ENCODE measurements at places on chromosomes 1 and 21.
A peak's percentile ranks its signal among the peaks of the same experiment; 100 is the strongest.

DNA sequence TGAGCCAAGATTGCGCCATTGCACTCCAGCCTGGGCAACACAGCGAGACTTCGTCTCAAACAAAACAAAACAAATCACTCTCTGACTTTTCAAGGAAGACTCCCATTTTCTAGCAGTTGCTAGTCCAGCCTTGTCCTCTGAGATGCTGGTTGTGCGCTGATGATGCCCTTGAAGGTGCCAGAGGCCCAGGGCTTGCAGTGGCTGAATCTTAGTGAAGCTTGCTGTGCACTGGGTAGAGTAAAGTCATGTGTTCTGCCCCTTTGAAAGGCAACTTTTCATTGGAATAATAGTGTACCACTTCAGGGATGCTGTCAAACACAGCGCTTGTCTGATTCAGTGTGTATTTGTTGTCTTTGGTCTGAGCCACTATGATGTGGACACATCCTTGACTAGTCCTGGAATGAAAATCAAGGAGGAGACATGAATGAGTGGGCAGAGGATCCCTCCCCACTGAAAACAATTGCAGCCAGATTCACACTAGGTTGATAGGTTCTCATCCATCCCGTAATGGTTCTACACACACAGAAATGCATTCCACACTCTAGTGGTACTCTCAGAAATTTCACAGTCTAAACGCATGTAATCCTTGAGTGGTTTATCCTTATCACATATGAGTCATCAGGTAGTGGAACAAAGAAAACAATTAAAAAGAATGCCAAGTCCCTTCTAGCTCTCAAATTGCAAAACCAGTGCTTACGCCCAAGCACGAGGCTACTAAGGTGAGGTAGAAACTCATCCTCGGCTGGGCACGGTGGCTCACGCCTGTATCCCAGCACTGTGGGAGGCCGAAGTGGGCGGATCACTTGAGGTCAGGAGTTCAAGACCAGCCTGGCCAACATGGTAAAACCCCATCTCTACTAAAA lies 17.8 kb upstream of the TDRD10 start:
- DNase-seq: no peak

- no peak for DNase-seq
These were observed 58.5 kb downstream of the FGGY start for GRCh38 chr1:59355361-59355760.

DNA sequence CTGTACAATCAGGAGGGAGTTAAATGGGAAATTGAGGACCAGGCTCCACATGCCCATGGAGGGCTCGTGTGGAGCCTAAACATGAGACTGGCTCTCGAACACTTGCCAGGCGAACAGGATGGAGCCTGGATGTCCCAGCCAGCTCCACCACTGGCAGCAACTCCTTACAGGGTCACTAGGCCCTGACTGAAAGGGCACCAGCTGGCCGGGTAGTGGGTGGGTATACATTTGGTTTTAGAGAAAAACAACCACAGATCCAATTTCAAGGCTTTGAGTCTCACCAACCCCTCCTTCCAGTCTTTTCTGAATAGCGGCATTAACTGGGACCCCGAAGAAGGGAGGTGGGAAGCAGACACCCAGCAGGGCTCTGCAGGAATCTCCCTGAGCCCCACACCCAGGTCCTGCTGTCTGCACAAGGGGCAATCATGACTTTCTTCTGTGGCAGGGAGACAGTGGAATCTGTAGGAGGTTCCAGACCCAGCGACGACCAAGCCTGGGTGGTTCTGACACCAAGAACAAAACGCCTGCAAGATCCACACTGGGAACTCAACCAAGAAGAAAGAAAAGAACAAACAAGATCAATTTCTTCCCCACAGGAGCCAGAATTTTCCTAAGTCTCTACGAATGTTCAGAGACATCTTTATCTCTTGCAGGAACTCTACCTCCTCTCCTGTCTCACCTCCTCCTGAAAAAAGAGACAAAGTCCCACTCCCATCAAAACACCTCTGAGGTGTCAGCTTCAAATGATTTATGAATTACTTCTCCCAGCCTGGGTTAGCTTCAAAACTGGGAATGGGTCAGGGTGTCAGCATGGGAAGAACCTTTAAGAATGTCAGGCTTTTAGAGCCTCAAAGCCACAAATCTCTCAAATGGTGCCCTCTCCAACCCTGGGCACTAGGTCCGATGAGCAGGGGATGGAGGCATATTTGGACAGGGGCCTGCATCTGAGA lies 26.5 kb upstream of the SRP9 start:
- no peak for DNase-seq

DNA sequence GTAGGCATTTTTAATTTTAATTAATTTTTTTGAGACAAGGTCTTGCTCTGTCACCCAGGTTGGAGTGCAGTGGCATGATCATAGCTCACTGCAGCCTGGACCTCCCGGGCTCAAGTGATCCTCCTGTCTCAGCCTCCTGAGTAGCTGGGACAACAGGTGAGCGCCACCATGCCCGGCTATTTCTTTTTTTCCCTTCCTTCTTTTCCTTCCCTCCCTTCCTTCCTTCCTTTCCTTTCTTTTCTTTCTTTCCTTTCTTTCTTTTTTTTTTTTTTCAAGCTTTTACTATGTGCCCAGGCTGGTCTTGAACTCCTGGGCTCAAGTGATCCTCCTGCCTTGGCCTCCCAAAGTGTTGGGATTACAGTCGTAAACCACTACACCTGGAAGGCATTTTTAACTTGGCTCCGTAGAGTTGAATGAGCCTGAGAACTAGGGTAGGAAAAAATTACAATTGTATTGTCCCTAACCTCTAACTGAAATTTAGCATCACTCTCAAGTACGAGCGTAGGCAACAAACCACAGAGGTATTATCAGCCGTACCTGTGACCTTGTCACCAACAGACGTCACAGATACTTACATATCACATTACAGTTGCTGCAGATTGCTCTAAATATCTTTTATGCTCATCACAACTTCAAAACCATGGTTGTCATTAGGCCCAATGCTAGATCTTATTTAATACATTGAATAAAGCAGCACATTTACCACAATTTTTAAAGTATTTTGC lies 8.0 kb downstream of the RUNX3 start:
- peak; percentile 71 for DNase-seq

GRCh38 chr1:26283279-26283853 lies 3.5 kb downstream of the SH3BGRL3 start:
- DNase-seq: no peak

DNA sequence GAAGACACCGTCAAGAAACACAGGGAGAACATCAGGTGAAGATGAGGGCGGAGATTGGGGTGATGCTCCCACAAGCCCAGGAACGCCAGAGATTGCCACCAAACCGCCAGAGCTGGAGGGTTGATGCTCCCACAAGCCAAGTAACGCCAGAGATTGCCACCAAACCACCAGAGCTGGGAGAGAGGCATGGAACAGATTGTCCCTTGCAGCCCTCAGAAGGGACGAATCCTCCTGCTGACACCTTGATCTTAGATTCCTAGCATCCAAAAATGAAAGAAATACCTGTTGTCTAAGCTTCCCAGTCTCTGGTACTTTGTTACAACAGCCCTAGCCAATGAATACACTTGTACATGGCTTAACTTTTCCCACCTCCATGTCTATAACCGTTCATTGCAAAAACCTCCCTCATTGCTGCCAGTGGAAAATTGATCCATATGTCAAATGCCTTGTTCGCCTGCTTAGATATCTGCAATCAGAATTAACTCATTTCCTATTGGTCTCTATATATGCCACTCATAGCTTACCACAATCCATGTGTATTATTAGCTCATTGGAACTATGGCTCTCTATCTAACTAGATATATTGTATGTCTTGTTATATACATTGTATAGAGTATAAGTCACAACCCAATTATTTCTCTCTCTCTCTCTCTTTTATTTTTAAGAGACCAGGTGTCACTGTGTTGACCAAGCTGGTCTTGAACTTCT lies 127.4 kb downstream of the ADSS2 start:
- DNase-seq: no peak

DNA sequence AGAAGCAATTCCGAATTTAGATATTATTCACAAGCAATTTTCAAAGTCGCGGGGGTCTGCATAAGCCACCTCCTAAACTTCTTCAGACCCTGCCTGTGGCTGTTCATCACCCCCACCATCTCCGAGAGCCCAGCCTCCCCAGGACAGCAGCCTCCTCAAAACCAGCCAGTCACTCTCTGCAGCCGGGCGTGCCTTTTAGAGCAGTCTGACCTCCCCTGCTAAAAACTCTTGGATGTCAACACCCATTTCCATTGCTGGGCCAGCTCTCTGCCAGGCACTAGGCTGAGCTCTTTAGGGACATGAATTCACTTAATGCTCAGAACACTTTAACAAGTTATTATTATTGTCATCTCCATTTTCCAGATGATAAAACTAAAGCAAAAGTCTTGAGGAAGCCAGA lies 11.7 kb downstream of the ADPRS start:
- DNase-seq: no peak

DNA sequence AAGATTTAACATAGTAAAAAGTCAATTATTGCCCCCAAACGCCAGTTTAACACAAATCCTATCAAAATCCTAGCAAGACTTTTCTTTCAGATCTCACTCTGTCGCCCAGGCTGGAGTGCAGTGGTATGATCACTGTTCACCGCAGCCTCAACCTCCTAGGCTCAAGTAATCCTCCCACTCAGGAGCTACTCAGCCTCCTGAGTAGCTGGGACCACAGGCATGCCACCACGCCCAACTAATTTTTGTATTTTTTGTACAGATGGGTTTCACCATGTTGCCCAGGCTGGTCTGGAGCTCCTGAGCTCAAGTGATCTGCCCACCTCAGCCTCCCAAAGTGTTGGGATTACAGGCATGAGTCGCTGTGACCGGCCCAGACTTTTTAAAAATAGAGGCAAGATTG lies 4.8 kb downstream of the SNIP1 start:
- DNase-seq: no peak

DNA sequence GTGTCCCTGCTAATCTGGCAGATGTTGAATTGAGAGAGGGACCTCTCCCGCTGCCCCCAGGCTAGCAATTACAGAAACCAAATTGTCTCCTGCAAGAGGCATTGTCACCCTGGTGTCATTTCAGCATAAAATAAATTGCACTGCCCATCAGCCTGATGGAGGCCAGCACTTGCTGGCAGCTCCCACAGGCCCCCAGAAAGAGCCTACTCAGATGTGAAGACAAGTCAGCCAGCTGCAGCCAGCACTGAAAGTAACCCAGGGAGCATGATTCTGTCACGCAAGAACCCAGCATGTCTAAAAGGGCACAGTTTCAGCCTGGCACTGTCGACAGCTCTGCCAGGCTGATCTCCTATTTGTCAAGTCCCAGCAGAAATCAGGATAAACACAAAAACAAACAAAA lies 110.3 kb upstream of the CTTNBP2NL start:
- no peak for DNase-seq

Measured in CD4-positive, alpha-beta T cell treated with Interleukin-10 for 1 hour (primary cell).